ENCODE measurements at places on chromosomes 3 and 15.
A peak's percentile ranks its signal among the peaks of the same experiment; 100 is the strongest.

GRCh38 chr3:11653298-11654055 is 9.8 kb upstream of the VGLL4 start:
- no peak for DNase-seq

DNA sequence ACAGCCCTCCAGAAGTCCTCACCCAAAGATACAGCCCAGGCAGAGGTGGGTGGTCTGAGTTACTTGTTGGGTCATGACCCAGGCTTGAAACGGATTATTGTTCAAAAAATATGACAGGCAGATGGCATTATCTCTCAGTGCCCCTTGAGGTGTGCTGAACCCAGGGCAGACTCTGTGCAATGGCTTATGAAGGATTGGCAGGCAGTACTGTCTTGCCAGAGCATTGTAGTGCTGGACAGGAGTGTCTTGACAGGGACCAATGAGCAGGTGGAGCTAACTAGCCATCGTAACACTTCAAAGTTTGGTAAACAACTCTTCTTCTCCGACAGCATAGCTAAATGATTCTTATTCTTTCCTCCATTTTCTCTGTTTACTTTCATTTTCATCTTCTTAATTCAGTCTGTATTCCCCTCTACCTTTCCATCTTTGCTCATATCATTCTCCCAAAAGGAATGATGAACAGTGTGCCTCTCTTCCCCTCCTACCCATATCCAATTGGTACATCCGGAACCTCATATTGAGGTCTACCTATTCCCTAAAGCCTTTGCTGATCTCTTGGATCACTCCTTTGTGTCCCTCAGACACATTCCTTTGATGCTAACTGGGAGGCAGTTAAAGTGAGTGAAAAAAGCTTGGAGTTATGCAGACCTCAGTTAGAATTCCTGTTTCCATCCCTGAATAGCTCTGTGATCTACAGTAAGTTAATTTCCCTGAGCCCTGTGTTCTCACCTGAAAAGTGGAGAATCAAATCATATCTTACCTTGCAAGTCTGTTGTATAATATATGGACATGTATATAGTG is 2.6 kb upstream of the IL20RB start:
- no peak for DNase-seq

GRCh38 chr15:49742381-49742780 is 121.5 kb downstream of the DTWD1 start:
- DNase-seq, result no peak

DNA sequence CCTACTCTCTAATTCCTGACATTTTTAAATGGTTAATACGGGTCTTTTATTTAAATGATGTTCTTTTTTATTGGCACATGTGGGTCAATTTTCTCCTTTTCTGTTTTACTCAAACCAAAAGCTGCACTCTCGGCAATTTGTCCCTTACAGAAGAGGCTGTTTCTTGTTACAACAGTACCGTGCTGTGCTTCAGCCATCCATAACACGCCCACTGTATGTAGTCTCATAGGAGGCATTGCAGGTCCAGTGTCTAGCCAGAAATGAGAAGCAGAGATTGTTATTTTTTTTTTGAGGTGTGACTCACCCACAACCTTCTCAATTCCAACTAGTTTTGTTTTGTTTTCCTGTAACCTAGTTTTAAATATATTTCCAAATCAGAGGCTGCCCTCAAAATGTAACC is 164.6 kb downstream of the GMNC start:
- no peak for DNase-seq

GRCh38 chr3:129855832-129856419 is 37.6 kb downstream of the TMCC1 start:
- DNase-seq, result no peak

GRCh38 chr3:21962456-21962855 is 211.4 kb upstream of the ZNF385D start:
- no peak for DNase-seq

DNA sequence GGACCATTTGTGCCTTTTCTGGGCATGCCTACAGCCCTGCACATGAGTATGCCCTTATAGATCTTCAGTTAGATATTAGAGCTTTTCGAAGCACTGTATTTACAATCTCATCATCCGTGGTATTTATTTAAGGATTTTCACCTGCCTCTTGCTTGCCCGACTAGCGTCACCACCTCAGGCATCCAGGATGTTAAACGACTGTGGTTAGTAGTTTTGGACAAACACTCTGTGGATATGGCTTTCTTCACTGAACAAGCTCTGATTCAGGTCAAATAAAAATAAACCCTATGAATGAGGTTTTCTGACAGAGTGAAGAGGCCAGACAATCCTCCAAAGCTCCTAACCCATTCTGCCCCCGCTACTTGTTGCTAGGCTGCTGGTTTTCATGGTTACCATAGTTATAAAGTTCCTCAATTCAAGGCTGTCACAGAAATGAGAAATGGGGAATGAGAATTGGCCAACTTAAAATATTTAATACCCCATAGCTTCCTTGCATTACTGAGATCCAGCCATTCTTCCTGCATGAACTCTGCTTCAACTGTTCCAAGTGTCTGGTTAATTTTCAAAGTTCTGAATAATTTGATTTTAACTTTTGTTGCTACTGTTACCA is 440.1 kb downstream of the GABRG3 start:
- DNase-seq, result no peak

DNA sequence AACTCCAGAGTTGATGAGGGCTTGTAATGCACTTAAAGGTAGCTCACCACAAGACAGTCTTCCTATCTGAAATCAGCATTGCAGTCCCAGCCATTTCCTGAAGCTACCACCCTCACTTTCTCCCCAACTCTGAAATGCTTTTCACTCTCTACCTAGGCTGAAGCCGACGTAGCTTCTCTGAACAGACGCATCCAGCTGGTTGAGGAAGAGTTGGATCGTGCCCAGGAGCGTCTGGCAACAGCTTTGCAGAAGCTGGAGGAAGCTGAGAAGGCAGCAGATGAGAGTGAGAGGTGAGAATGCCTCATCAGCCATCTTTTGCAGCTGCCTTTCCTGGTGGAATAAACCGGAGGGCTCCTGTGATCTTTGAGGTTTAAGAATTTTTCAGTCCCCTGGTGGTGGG is 14.3 kb downstream of the TPM1 start:
- peak; percentile 10 for DNase-seq

DNA sequence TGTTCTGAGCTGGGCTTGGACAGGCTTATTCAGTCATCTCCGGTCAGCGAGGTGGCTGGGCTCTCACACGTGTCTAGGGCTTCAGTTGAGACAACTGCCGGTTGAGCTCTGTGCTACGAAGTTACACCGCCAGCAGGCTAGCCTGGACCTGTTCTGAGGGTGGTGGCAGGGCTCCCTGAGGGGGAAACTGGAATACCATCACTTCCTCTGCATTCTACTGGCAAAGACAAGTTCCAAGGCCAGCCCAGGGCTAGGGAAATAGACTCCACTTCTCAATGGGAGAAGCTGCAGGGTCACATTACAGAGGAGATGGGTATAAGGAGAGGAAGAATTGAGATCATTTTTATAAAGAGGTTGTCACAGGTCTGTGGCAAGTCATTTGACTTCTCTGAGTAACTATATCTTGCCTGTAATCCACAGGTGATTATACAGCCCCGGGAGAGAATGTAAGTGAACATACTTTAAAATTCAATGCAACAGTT is 106.8 kb upstream of the IL12A start:
- DNase-seq, result no peak

Measured in NCI-H1092 treated with DMSO at 0.1 percent for 48 hours (cell line).